ENCODE measurements at places on chromosomes 3 and 15.

GRCh38 chr3:180018543-180018942 is 18.2 kb downstream of the PEX5L start:
- no peak for DNase-seq

DNA sequence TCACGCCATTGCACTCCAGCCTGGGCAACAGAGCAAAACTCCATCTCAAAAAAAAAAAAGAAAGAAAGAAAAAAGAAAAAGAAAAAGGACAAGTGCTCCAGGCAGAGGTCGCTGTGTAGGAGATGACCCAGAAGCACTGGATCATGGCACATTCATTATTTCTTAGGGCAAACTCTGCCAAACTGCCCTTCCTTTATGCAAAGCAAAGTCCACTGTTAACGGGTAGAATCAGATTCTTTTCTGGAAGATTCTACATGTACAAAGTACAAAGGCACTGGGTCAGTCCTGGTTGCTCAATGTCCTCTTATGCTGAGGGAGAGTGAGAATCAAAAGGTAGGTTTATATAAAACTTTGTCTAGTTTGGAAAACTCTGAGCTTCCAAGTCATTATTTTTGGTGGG is 144.9 kb downstream of the FEZF2 start:
- no peak for DNase-seq

DNA sequence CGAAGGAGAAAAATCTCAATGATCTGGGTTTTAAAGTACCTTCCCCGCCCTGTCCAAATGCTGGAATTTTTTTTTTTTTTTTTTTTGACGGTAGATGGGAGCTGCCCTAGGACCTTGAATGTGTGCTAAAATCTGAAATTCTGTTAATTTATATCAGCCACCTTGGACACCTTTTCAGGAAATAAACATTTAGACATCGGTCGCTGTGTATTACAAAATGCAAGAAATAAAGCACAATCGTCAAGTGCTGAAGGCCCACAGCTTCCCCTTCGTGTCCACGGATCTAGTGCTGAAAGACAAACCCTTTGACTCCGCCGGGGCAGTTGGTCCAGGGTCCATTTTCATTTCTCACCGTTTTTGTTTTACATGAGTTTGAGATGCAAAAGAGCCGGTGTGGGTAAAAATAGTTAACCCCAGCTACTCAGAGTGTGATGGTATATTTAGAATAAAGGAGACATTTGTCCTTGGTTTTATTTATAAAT is 90.2 kb upstream of the CHD2 start:
- peak; percentile 44 for DNase-seq

- no peak for DNase-seq
Measured at GRCh38 chr3:48013288-48013980, 2.8 kb downstream of the MAP4 start.

DNA sequence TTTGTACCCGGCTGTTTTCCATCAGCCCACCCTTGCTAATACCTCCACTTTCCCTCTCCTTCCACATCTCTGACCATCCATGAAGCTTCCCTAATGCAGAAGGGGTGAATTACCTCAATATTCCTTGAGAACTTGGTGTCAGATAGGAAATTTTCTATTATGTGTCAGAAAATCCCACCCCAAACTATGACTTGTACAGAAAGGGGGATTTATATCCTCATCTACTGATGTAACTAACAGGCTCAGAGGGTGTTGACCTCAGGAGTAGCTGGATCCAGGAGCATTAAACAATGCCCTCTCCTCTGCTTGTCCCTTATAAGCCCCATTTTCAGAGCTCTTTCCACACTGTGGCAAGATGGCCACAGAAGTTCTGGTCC is 242.8 kb upstream of the TLE3 start:
- no peak for DNase-seq

- peak; percentile 91 for DNase-seq
Measured at GRCh38 chr3:129627350-129628168, 21.1 kb upstream of the PLXND1 start.

- DNase-seq = no peak
Measured at GRCh38 chr3:127607675-127608361, 9.6 kb downstream of the MCM2 start.

- DNase-seq = peak; percentile 89
Measured at GRCh38 chr3:132071043-132071442, 36.2 kb upstream of the CPNE4 start.

GRCh38 chr15:73952171-73952912 is 26.1 kb downstream of the LOXL1 start:
- DNase-seq = no peak

DNA sequence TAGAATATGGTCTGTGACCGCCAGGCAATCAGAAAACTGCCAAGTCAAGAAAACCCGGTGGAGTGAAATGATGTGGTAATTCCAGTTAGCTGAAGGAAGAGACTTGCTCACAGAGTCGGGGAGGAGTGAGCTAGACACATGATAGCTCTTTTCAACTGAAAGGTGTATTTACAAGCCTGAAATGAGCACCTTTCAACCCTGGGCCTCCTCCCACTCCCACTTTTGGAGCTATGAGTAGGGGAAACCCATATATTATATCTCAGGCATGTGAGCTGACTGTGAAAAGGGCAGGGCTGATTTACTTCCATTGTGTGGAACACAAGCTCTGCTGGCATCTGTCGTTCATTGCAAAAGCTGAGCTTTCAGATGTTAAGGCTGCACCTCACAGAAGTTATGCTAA is 960.2 kb downstream of the TUSC7 start:
- no peak for DNase-seq

GRCh38 chr3:13040361-13041074 is 32.7 kb downstream of the IQSEC1 start:
- DNase-seq = no peak

DNA sequence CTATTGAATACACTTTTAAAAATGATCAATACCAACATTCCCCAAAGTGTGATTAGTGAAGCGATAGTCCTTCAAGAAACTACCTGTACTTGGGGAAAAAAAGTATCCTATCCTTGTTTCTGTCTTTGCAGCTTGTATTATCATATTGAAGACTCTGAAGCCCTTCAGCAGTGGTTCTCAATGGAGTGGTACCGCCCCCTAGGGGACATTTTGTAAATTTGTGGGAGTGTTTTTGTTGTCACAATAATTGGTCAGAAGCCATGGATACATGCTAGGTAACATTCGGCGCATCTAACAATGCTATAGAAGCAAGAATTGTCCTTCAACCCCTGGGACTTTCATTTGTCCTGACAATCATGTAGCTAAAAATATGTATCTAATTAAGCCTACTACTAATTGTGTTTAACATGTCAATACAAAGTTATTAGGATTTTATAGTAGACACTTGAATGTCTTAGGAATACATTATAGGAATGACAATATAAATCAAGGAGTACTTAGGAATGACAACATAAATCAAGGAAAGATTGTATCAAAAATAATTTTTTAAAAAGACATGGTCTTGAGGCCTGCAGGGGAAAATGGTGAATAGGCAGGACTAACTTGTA is 53.7 kb downstream of the NMD3 start:
- DNase-seq = peak; percentile 8

- no peak for DNase-seq
Measured at GRCh38 chr15:68621535-68621934, 42.7 kb downstream of the CORO2B start.

DNA sequence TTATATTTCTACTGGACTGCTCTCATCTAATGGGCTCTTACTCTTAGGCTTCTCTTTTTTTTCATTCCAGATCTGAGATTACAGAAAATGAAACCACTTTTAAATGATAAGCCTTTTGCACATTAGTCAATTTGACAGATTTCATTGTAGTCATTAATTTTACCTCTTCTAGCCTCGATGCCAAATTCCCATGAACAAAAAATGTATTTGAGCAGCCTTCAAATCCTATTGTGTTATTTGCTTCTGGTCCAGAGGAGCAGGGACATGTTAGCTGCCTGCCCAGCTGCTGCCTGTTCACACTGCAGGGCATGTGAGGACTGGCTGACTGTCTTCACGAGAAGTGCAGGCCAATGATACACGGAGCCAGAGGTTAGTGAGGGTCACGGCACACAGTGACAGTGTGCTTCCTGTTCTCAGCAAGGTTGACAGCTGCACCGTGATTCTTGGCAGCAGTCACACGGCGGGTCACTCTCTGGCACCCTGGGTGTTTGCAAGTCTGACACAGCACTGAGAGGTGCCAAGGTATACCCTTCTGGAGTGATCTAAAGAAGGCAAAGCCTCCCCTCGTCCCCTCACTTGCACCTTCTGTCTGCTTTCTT is 40.8 kb downstream of the KAT2B start:
- peak; percentile 42 for DNase-seq

- DNase-seq = no peak
Measured at GRCh38 chr3:134060561-134061385, 31.0 kb upstream of the SLCO2A1 start.

DNA sequence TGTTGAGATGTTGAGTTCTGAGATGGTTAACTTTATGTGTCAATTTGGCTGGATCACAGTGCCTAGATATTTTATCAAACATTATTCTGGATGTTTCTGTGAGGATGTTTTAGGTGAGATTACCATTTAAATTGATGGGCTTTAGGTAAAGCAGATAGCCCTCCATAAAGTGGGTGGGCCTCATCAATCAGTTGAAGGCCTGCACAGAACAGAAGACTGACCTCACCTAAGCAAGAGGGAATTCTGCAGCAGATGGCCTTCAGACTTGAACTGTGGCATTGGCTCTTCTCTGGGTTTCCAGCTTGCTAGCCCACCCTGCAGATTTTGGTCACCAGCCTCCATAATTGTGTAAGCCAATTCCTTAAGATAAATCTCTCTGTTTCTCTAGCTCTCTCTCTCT is 260.4 kb upstream of the VEPH1 start:
- DNase-seq = no peak

- DNase-seq = no peak
Measured at GRCh38 chr3:42264399-42265058, 1.5 kb downstream of the CCK start.

GRCh38 chr3:152444029-152444641 is 175.4 kb downstream of the MBNL1 start:
- DNase-seq = peak; percentile 22

DNA sequence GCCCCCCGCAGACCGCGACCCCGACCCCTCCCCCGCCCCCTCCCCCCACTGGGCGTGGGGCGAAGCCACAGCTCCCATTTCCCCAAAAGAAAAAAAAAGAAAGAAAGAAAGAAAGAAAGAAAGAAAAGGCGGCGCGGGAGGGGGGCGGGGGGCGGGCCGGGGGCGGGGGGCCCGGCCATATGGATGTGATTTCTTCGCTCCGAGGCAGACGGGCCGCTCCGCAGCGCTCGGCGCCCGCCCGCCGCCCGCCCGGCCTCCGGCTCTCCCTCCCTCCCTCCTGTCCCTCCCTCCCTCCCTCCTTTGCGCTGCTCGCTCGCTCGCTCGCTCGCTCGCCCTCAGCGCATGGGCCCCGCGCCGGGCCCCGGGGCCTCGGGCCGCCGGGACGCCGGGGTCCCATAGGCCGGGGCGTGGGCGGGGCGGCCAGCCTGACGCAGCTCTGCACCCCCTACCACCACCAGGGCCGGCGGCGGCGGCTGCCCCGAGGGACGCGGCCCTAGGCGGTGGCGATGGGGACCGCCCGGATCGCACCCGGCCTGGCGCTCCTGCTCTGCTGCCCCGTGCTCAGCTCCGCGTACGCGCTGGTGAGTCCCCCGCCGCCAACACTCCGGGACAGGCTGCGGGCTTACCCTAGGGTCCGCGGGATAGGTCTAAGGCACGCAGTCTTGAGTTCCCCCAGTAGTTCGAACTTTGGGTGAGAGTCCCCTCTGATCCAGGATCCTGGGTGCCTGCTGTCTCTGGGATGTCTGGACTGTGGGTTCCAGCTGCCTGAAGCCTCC is 5.7 kb downstream of the PTH1R start:
- DNase-seq = no peak

All from DMS79 treated with DMSO at 0.1 percent for 48 hours (cell line).